PC-3 (cell line): ENCODE measurements at places on chromosomes 1 and 21.
A peak's percentile ranks its signal among the peaks of the same experiment; 100 is the strongest.

DNA sequence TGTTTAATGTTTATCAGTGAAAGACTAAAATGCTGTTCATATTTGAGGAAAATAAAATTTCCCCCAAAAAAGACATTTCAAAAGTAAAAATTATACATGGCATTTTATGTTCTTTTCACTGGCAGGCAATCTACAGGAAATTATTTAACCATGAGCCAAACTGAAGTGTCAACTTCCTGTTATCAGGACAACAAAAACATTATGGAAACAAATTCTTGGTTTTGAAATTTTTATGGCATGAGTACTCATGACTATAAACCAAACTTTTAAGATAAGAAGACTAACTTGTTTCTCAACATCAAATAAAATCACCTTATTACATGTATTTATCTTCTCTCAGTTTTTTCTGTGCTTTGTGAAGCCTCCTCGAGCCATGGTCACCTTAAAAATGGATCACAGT lies 698.6 kb downstream of the LTN1 start:
- peak; percentile 88 for DNase-seq

DNA sequence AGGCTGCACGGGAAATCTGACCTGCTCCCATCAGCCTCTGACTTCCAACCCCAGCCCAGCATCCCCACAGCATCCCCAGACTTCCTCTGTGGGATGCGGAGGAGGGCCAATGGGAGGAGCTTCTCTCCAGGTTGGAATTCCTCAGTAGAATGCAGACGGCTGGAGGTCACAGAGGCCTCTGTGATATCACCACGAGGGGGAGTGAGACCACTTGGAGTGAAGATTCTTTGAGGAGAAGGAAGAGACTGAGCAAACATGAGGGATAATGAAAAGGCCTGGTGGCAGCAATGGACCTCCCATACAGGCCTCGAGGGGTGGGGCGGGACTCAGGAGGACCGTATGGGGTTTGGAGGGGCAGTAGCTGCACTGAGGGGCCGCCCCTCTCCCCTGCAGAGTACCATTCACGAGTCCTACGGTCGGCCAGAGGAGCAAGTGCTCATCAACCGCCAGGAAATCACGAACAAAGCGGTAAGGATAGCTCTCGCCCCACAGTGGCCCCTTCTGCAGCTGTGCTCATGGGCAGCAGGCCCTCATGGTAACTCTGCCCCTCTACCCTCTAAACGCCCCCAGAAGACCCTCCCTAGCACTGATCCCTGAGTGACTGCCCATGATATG lies at the start of gene CATSPER4:
TSS of gene CATSPER4 (plus strand) at position 230 of the 615 bp plus-strand sequence. CDS start at position 256, 26 bp downstream.
- no peak for DNase-seq

DNA sequence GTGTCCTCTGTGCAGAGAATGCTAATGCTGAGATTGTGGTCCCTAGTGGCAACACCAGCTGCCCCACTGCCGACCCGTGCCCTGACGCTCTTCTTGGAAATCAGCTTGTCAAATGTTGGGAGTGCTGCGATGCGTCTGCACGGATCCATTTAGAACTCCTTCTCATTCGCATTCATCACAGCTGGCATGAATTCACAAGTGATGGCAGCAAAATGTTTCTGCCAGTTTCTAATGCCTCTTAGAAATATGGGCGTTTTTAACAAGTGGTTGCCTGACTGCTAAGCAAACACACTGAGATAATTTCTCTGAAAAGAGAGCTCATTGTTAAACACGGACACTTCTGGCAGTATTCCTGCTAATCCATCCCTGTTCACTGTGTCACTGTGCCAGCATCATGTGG lies 131.9 kb upstream of the KCNJ6 start:
- no peak for DNase-seq

- DNase-seq = no peak
These were observed 71.6 kb upstream of the SOX13 start for GRCh38 chr1:204001166-204001901.

DNA sequence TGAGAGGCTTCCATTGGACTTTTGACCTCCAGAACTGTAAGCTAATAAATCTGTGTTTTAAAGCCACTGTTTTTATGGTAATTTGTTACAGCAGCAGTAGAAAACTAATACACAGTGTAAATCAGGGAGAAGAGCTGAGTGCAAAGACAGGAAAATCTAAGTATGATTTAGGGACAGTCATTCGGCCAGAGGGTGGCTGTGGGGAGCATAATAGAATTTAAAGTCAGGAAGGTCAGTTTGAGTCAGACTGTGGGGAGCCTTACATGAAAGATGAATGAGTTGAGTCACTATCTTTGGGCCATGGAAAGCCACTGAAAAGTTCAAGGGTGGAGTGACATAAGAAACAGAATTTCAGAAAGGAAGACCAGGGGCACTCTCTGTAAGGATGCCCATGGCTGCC lies 52.4 kb upstream of the SSX2IP start:
- DNase-seq = peak; percentile 20

DNA sequence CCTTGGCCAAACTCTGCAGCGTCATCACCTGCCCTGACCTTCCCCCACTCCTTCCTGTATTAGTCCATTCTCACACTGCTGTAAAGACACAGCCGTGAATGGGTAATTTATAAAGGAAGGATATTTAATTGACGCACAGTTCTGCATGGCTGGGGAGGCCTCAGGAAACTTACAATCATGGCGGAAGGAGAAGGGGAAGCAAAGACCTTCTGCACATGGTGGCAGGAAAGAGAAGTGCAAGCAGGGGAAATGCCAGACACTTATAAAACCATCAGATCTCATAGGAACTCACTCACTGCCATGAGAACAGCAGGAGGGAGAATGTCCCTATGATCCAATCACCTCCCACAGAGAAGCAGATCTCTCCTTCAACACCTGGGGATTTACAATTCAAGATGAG lies 408.5 kb downstream of the PTPRU start:
- no peak for DNase-seq

DNA sequence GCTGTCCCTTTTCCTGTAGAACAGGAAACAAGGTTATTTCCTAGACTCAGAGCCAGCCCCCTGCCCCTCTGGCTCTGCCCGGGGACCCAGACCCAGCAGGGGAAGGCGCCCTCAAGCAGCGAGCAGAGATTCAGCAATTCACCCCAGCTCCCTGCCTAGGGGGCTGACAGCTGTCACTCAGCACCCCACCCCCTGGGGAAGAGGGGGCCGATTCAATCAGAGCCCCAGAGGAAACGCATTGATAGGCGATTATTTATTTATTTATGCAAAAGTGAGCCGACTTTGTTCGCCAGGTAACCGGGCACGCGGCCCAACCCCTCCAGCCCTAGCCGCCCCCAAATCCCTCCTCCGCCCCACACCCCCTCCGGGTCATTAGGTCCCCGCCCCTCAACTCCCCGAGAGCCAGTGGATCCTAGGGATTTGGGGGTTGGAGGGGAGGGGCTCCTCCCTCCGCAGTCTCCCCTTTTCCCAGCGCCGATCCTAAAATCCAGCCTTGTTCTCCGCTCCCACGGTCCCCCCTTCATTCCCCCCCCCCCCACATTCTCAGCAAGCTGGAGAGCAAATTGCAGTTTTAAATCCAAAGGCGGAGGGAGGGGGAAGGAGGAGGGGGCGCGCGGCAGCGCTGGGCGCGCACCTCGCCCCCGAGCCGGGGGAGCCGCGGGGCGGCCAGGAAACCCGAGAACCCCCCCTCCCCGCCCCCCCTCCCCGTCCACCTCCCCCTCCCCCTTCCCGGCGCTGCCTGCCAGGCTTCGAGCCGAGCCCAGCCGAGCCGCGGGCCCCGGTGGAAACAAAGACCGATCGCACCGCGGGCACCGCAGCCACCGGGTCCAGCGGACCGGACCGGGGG lies 1.3 kb downstream of the AHDC1 start:
- peak; percentile 45 for DNase-seq

GRCh38 chr1:172778456-172779455 lies 119.9 kb downstream of the FASLG start:
- peak; percentile 52 for DNase-seq

GRCh38 chr1:42315500-42315899 lies 19.5 kb downstream of the FOXJ3 start:
- no peak for DNase-seq

GRCh38 chr1:47592296-47593012 lies 154.6 kb downstream of the FOXD2 start:
- no peak for DNase-seq

GRCh38 chr1:33637846-33638440 lies 165.5 kb downstream of the ZSCAN20 start:
- DNase-seq = no peak

GRCh38 chr1:32334274-32334861 lies 1.7 kb downstream of the MARCKSL1 start:
- DNase-seq = no peak

GRCh38 chr1:179126338-179127060 lies 44.6 kb downstream of the TOR3A start:
- DNase-seq = no peak

- DNase-seq = no peak
These were observed 158.1 kb downstream of the PSMG1 start for GRCh38 chr21:39025198-39025597.

- no peak for DNase-seq
These were observed 32.1 kb downstream of the EYA3 start for GRCh38 chr1:28056129-28056925.

GRCh38 chr1:5428351-5428750 lies 563.9 kb downstream of the NPHP4 start:
- no peak for DNase-seq

GRCh38 chr1:184002071-184002470 lies 35.5 kb downstream of the COLGALT2 start:
- peak; percentile 84 for DNase-seq

- DNase-seq = peak; percentile 87
These were observed 10.6 kb downstream of the TXNIP start for GRCh38 chr1:145985502-145986439.

- DNase-seq = no peak
These were observed 101.6 kb downstream of the BRINP3 start for GRCh38 chr1:190376044-190376443.

- DNase-seq = no peak
These were observed 189.1 kb upstream of the POU3F1 start for GRCh38 chr1:38235705-38236104.

DNA sequence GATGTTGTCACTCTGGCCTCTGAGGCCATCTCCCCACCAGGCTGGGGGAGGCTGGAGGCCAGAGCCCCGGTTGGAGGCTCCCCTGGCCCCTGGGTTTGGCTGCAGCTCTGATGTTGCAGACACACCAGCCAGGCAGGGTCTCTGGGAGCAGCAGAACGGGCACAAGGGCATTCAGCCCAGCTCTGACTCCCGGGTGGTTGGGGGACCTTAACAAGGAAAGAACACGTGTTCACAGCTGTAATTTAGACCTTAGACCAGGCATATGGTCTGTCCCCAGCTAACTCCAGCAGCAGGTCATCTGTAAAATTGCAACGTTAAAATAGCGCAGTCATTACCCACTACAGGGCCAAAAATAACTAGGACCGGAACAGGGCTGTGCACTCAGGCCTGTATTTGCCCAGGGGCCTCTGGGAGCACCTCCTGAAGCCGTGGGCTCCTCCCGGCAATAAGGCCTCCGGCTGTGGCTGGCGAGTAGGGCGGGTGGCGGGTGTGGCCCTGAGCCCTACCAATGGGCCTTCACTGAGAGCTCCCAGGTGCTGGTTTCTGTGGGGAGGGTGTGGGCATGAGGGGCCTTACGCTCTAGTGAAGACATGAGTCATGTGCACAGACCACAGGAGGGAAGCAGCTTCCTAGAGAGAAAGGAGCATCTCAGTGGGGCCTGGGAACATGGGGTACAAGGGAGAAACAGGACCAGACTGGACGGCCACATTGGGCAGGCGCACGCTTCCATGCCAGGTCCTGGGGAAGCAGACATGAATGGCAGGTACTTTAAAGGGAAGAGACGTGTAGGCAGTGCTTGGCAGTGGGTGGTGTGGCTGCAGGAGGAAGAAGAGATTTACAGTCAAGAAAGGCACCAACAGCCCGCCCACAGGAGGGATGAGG lies 6.1 kb downstream of the LDLRAP1 start:
- DNase-seq = peak; percentile 27

DNA sequence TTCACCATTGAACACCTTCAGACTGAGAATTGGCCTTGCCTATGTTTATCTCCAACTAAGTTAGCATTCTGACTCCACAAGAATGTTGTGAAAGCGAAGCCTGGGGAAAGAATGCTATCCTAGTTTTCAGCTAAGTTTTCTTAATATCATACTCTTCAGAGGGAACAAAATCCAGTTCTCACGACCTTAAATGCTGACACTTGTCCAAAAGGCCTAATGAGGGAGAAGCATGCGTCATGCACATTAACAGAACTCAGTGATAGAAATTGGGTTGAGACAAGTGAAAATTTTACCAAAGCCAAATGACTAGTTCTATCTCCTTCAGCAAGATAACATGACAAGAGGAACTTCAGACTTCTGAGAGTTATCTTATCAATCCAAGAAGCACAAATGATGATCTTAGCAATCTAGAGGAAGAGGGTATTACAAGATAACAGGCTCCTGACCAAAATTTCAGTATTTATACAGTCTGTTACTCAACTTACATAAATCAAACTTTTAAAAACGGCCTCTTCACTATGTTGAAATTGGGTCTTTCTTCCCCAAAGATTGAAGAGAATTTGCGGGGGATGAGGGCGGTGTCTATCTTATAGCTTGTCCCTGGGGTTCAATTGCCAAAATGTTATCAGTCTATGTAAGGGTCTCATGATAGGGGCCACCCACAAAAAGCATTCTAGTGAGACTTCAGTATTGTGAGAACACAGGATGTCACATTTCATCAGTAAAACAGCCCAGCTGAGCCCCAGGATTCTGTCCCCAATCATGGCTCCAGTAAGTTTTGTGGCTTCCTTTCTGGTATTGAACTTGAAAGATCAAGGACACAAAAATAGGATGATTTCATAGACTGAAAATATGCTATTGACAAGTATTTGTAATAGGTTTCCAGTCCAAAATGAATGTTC lies 26.5 kb upstream of the SLC45A3 start:
- no peak for DNase-seq

- peak; percentile 95 for DNase-seq
These were observed 52.8 kb downstream of the ELK4 start for GRCh38 chr1:205578780-205579571.

DNA sequence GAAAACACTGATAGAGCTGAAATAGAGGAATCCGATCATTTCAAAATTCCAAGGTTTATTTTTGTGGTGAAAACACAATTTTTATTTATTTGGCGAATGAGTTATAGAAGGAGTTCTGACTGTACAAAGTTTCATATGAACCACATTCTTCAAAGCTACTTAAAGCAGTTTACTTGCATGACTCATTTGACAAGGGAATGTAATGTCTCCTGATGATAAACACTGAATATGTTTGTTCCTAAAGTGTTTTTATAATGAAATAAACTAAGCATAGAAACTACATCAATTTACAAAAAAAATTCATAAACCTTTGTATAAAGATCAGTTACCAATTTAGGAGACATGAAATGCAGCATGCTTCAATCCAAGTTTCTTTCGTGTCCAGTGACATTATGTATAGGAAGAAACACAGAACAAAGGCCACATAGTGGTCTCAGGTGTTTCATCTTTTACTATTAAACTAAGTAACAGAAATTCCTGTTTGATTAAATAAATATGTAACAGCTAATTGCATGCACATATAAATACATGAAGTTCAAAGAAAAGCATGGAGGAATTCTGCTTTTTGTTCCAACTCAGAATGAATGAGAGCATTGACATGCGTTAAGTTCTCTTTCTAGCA lies 2.5 kb downstream of the PRKACB start:
- DNase-seq = peak; percentile 80

DNA sequence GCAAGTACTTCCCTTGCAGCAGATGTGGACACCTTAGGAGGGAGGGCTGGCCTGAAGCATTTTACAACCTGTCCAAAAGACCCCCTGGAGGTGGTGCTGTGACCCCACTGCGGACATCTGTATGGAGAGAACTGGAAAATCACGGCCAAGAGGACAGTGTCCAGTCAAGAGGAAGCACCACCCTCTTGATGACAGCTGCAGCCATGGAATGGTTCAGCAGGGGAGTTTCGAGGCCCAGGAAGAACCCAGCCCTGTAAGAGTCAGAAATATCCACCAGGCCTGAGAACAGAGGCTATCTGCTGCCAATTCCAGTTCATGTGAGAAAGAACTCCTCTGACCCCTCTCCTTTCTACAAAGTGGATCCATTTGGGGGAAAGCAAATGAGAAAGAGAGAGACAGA lies 126.8 kb downstream of the PLXNA2 start:
- no peak for DNase-seq
